ENCODE measurements at places on chromosomes 7 and 10.

GRCh38 chr7:50962962-50963374, 180.3 kb upstream of the GRB10 start:
- no peak for DNase-seq

- no peak for DNase-seq
Measured at GRCh38 chr7:116030651-116031276, at the start of gene TFEC. TSS of gene TFEC (minus strand) at chr7:116030763. CDS start at chr7:115984441, 46,322 bp downstream.

DNA sequence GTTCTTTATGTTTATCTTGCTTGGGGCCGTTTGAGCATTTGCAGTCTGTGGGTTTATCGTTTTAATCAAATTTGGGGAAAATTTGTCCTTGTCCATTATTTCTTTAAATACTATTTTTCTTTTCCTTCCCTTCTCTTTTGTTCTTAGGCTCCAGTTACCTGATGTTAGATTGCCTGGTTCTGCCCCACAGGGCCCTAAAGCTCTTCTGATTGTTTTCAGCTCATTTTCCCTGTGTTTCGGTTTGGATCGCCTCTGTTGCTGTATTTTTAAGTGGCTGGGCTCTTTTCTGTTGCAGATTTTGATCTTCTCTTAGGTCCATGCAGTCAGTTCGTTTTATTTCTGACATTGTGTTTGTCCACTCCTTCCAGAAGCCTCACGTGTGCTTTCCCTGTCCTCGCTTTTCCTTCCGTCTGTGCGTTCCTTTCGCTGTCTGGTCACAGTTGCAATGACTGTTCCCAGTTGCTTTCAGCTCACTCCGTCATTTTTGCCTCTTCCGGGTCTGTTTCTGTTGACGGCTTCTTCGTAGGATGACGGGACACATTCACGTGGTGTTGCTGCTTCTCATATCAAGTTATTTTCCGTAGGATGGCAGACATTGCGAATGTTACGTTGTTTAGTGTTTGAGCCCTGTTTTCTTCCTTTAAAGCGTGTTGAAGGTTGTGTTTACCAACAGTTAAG, 111.4 kb downstream of the INPP5A start:
- no peak for DNase-seq

DNA sequence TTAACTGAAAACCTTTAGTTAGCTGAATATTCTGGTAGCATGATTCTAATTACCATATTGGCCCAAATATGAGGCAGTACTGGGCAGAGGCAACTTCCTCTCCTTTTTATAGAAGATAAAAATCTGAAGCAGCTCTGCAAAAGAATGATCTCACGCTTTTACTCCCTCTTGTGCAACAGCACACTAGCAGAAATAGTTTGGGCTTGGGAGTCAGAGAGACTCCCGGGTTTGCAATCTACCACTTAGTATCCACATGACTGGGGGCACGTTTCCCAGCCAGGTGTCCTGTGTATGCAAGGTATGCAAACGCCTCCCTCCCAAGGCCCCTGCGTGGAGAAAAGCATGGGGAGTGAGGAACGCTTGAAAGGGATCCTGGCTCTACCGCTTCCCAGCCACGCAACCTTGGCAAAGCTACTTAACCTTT, 47.2 kb upstream of the RHEB start:
- no peak for DNase-seq

DNA sequence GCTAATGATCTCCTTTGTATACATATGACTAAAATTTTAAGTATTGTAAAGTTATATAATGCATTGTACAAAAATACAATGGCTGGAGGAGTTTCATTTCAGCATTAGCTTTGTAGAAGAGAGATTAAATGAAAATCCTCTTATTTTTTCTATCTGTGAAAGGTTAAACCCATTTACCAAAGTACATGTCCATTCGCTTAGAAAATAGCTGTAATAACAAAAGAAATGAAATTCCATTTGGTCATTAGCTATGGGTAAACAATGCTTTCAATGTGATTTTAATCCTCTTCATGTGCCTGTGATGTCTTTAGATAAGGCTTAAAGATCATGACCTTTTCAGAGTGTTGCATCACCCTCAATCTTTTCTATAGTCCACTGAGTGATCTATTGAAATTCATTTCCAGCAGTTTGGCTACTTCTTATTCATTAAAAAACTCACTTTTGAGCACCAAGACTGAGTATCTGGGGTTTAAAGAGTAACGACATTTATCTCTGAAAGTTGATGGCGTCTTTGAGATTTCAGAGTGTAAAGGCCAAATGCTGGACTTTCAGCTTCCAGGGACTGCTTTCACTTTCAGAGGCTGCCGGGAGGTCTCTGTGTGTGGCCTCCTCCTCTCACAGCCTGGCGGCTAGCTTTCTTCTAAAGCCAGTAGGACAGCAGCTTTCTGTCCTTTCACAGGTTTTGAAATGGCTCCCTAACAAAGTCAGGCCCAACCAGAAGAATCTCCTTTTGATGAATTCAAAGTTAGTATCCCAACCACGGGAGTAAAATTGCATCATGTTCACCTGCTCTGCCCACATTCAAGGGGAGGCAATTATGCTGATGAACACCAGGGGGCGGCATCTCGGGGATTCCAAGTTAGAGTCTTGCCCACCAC, 701.4 kb upstream of the COBL start:
- DNase-seq, result no peak

DNA sequence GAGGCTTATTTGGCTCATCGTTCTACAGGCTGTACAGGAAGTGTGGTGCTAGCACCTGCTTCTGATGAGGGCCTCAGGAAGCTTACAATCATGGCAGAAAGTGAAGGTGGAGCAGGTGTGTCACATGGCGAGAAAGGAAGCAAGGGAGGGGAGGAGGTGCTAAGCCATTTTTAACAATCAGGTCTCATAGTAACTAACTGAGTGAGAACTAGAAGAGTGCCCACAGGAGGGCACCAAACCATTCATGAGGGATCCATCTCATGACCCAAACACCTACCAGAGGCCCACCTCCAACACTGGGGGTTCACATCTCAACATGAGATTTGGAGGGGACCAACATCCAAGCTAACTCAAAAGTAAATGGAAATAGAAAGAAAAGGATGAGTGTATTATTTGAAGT, 78.1 kb downstream of the CXCL12 start:
- no peak for DNase-seq

DNA sequence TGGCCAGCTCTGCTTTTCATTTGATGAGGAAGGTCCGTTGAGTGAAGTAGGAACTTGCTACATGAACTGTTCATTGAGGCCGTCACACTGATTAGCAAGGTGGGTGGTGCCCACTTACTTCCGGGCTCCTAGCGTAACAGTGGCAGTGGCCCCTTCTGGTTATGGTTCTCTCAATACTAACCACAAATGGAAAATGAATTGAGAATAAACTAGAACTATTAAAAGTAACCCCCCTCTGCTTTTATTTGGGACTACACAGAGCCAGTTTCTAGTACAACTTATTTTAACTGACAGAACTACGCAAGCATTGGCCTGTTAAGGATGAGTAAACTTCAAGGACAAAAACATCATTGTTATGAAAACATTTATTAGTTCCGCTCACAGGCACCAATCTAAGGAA, 519.1 kb downstream of the INHBA start:
- no peak for DNase-seq

DNA sequence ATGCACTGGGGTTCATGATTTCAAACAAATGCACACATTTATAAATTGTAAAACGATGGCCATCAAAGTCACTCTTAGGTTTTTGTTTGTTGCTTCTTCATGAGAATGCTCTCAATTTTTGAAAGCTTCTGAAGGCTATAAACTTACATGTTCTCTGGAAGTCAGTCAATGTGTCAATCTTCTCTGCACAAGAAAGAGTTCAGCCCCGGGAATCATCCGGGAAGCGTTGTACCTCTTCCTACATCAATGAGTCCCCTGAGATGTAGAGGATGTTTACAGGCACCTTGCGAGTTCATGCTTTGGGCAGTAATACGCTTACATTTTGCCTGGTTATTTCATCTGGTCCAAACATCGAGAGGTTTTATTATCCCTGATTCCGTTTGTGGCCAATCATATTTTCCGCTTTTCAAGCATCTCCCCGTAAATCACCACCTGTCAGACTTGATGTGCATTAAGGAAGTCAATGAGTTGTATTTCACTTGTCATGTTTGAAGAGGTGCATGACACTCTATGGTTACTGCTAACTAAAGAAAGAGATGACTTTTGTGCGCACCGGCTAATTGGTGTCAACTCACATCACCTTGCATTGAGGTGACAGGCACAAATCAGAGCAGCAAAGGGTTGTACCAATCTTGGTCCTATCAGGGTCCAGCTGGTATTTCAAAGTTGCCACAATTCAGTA, 750.7 kb downstream of the SORCS3 start:
- no peak for DNase-seq

GRCh38 chr7:106824458-106824857, 40.6 kb upstream of the PIK3CG start:
- DNase-seq, result no peak
